ENCODE measurements at places on chromosomes 11 and 22.

GRCh38 chr11:123742031-123742723, 717 bp upstream of the ZNF202 start:
- DNase-seq = no peak

DNA sequence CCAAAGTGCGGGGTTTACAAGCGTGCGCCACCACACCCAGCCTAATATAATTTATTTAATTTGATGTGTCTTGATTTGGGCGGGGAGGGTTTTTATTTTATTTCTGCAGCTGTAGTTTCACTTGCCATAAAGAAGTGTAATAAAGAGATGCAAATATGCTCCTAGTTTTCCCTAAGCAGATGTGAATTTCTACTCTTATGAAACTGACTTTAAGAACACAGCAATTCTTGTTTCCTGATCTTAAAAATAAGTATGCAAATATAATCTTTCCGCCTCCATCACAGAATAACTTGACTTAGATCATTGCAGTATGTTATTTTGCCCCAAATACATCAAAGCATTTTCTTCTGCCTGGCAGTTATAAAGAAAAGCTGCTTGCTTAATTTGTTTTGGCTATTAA, 4.4 kb downstream of the SPCS2 start:
- DNase-seq = no peak

- peak; percentile 95 for DNase-seq
Measured at GRCh38 chr11:64230171-64230984, at the start of gene DNAJC4. TSS of gene DNAJC4 (plus strand) at chr11:64230548. CDS start at chr11:64230855, 307 bp downstream.

GRCh38 chr11:47571895-47572294, 6.5 kb downstream of the PTPMT1 start:
- DNase-seq = no peak

DNA sequence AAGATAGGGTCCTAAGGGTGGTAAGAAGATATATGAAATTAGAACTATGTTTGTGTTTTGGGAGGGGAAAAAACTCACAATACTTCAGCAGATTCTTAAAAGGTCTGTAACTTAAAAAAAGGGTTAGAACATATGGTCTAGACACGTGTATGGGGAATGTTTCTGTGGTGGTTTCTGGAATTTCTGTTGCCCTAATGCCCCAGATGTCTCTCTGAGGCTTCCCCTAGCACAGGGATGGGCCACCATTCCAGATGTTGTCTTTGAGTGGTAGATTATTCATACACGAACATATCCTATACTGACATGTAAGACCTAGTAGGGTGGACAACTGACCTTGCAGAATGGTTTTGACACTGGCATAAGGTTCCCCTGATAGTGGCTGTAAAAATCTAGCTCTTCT, 26.2 kb downstream of the EHF start:
- no peak for DNase-seq

- DNase-seq = no peak
Measured at GRCh38 chr11:57903011-57903410, 120.7 kb upstream of the OR9Q1 start.

- DNase-seq = no peak
Measured at GRCh38 chr11:77170107-77170506, 42.1 kb downstream of the MYO7A start.

GRCh38 chr11:119999220-119999619, 138.7 kb downstream of the TRIM29 start:
- no peak for DNase-seq

- no peak for DNase-seq
Measured at GRCh38 chr11:103662880-103663279, 373.6 kb upstream of the DDI1 start.

DNA sequence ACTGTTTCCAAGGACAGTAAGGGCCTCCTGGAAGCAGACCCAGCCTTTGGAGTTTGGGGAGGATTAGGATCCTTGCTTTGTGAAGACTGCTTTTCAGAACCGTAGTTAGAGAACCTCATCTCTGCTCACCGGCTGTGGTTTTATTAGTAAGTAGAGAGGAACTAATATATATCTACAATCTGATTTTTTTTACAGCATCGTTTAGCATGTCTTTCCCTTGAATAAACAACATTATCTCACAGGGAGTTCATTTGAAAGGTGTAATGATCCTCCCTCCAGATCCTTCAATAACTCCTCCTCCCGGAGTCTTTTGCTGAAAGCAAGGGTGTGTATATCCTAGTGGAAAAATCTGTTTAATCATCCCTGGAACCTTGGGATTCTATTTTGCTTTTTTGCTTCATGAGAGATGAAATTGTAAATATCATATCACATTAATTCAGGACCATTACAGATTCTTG, 132.7 kb downstream of the DBX1 start:
- DNase-seq = no peak

DNA sequence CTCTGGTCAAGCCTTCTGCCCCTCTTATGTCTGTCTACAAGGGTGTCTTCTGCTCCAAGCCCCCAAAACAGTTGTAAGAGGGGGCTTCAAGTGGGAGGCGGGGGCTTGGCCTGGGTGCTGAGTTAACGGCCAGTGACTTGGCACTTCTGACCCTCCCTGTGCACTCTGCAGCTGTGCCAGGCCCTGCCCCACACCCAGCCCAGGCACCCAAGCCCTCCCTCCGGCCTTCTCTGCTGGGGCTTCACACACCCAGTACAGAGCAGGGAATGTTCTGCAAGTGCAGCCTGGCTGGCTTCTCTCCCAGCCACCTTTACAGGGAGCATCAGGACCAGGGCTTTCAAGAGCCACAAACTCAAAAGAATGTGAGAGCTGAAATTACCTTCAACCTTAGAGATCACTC, 3.8 kb downstream of the TMEM121B start:
- DNase-seq = no peak

DNA sequence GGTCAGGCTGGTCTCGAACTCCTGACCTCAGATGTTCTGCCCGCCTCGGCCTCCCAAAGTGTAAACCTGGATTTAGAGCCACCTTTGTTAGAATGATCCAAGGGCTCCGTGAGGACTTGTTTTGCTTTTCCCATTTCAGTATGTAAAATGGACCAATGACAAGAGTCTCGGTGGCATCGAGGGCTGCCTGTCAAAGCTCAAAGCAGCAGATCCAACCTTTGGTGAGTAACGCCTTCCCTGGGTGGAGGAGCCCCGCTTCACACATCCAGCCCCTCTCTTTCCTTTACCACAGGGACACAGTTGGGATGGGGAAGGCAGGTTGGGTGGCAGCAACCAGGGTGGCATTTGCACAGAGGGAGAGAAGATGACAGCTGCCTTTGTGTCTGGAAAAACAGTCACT, 4.4 kb downstream of the TTC38 start:
- no peak for DNase-seq

DNA sequence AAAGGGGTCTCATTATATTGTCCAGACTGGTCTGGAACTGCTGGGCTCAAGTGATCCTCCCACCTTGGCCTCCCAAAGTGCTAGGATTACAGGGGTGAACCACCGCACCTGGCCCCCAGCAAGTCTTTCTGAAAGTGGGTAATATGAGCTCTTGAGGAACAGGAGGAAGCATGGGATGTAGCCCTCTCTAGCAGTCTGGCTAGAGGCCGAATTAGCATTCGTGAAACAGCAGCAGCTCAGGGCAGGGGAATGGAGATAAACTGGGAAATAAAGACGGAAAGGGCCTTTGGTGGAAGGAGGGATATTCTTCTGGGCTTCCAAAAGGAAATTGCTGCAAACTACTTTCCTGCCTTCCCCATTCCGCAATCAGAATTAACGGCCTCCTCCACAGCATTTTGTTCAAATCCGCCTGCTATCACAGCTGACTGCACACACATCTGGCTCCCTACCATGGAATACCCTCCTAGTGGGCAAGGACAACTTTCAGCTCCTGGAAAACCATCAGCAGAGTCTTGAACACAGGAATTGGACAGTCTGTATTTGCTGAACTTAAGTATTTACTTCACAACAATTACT, 44.3 kb downstream of the MICAL3 start:
- DNase-seq = no peak

- DNase-seq = no peak
Measured at GRCh38 chr22:36865346-36865745, 4.5 kb downstream of the NCF4 start.

GRCh38 chr11:126337126-126337473, 18.4 kb upstream of the ST3GAL4 start:
- DNase-seq = no peak

- DNase-seq = no peak
Measured at GRCh38 chr11:76094740-76095139, 111.6 kb downstream of the WNT11 start.

DNA sequence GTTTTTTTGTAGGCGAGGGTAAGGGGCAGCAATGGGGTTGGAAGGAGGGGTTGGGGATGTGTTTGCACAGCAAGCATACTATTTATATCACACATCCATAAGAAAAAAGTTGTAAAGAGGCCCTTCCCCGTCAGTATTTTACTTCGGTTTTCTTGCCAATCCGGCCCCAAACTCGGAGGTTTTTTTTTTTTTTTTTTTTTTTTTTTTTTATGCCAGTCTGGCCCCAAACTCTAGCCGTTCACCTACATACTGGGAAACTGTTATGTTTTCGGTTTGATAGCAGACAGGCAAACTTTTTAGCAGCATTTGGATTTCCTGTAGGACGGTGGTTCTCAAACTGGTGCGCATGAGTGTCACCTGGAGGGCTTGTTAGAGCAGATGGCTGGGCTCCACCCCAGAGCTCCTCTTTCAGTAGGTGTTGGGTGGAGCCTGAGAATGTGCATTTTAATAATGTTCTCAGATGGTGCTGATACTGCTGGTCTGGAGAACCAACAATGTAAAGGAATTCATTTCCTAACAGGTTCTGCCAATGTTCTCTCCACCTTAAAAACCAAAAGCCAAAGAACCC, 76.5 kb upstream of the ZBED5 start:
- no peak for DNase-seq

GRCh38 chr11:130074736-130075135, 5.0 kb downstream of the APLP2 start:
- no peak for DNase-seq

- peak; percentile 9 for DNase-seq
Measured at GRCh38 chr22:20644071-20644642, 129.8 kb upstream of the SERPIND1 start.

DNA sequence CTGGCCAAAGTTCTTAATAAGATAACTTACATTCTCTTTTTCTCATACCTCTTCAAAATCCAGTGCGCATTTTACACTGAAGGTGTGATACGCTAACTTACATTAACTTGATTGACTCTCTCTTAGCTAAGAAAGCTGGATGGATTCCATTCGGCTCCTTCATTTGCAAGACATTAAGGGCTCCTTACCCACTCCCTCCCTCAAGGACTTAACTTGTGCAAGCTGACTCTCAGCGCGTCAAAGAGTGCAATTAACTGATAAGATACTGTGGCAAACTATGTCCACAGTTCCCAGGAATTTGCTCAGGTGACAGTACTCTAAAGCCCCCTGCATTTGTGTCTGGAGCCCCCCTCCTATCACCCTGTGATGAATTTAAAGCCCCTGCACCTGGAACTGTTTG, 6.4 kb upstream of the RFPL1 start:
- DNase-seq = no peak

- peak; percentile 65 for DNase-seq
Measured at GRCh38 chr11:12149672-12150225, 39.4 kb downstream of the MICAL2 start.

DNA sequence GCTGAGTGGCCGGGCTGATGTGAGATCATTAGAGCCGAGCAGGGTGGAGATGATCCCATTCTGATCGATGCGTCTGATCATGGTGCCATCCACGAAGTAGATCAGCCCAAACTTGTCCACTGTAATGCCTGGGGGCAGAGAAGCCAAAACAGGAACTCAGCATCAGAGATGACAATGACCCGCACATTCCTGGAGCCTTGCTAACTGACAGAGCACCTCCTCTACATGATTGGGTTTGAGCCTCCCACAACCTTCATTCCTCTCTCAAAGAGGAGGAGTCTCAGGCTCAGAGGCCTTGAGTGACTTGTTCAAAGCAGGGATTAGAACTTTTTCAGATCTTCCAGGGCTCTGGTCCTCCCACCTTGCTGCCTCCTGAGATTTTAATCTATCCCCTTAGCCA, 133.7 kb upstream of the NARS2 start:
- no peak for DNase-seq

DNA sequence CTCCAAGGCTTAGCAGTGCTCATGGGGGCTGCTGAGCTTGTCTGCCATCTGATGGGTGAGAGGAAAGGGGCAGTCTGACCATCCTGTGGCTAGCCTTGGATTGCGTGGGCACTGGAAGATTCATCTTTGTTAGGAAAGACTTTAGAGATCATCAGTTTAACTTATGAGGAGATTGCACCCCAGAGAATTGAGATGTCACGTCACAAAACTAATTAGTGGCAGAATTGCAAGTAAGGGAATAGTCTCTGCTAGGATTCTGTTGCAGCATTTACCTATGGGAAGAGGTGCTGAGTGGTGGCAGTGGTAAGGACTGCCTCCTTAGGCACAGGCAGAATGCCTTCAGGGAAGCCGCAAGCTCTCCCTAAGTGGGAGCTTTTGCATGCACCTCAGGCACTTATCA, 42.8 kb upstream of the HSPA8 start:
- no peak for DNase-seq

- DNase-seq = no peak
Measured at GRCh38 chr22:38201371-38201710, 453 bp upstream of the MAFF start.

GRCh38 chr22:46075764-46076531, 74.4 kb upstream of the PPARA start:
- DNase-seq = peak; percentile 30
